ENCODE measurements at places on chromosomes 13 and 19. TPM values are rescaled to one million over a fixed set of nuclear protein-coding genes. Genes with fewer than 3 reads are reported as not detected.

DNA sequence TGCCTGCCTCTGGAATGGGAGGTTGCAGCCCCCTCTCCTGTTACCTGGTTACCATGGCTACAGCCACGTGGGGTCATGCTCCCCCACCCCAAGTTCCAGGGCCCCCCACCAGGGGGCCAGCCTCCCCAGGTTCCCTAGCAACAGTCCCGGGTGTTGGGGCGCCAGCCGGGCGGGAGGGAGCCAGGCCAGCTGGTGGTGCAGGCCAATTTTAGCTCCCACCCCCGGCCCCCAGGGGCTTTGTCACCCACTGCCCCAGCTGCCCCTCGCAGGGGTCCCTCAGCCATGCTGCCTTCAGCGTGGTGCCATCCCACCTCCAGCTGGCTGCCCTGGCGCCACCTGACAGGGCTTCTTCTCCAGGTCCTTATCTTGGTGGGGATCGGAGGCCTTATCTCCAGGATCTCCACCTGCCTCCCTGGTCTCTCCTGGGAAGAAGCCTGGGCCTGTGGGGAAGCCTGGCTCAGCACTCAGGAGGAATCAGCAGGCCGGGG lies 3.0 kb downstream of the MARK4 start:
- H3K27ac ChIP-seq = no peak overlapping the region
- H3K4me3 ChIP-seq = no peak overlapping the region
- H3K4me1 ChIP-seq = peaks cover 60% of the 10 kb centered on the region

GRCh38 chr19:47109541-47110375 lies 3.8 kb downstream of the ZC3H4 start:
- DNase-seq = peak; percentile 78
- peak overlapping the region; percentile 100 for H3K27ac ChIP-seq
- H3K27me3 ChIP-seq = no peaks in the 10 kb centered on the region
- H3K4me3 ChIP-seq = peak overlapping the region; percentile 81

- H3K27ac ChIP-seq = no peak overlapping the region
- no peaks in the 10 kb centered on the region for H3K4me1 ChIP-seq
- H3K27me3 ChIP-seq = no peaks in the 10 kb centered on the region
- H3K4me3 ChIP-seq = no peak overlapping the region
Measured at GRCh38 chr13:22086597-22087330, 415.9 kb downstream of the FGF9 start.

GRCh38 chr13:21033856-21034602 lies 27.4 kb downstream of the LATS2 start:
- DNase-seq = no peak
- H3K4me1 ChIP-seq = peaks cover 34% of the 10 kb centered on the region
- no peaks in the 10 kb centered on the region for H3K27me3 ChIP-seq
- no peaks in the 10 kb centered on the region for H3K36me3 ChIP-seq
- H3K27ac ChIP-seq = peak overlapping the region; percentile 56

DNA sequence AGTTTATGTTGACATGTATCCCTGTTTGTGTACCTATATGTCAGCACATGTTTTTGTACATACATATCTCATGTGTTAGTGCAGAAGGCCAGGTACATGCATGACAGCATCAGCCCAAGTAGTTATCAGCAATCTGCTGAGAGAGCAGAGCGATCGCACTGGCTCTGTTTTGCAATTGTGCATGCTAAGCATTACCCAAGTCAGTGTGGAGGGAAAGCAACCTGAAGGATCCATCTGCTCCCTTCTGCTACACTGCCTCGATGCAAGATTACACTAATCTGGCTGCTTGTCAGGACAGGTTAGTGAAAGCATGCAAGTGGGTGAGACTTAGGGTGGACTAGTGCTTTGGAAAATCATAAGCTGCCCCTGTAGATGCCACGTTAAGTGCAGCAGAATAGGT lies 211.8 kb downstream of the PCCA start:
- no peak for DNase-seq
- no peak overlapping the region for H3K4me3 ChIP-seq
- H3K36me3 ChIP-seq = no peaks in the 10 kb centered on the region
- H3K4me1 ChIP-seq = no peaks in the 10 kb centered on the region
- H3K27ac ChIP-seq = no peak overlapping the region

- H3K36me3 ChIP-seq = no peaks in the 10 kb centered on the region
- no peak overlapping the region for H3K27ac ChIP-seq
- DNase-seq = no peak
- H3K27me3 ChIP-seq = no peaks in the 10 kb centered on the region
- H3K4me1 ChIP-seq = no peaks in the 10 kb centered on the region
Measured at GRCh38 chr13:25478186-25478585, 106.4 kb downstream of the ATP8A2 start.

DNA sequence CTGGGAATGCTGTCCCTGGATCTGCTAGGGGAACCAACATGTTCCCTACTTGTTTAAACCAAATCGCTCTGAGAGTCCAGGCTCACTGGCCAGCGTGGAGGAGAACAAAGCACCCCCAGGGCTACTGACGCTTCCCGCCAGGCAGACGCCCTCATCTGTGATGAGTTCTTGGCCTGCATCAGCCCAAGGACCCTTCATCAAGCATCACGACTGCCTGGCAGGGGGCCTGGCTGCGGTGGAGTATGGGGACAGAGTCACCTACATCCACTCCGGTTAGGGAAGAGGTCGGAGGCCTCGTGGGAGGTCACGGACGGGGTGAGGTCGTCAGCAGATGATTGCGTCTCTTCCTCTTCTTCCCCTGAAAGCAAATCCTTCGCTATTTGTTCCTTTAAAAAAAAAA lies 17.7 kb downstream of the MIER2 start:
- H3K27ac ChIP-seq = no peak overlapping the region
- no peak for DNase-seq
- H3K4me1 ChIP-seq = no peaks in the 10 kb centered on the region
- no peaks in the 10 kb centered on the region for H3K27me3 ChIP-seq
- no peak overlapping the region for H3K4me3 ChIP-seq

MISP gene
- not detected for total RNA-seq

IRGQ gene
- total RNA-seq = 20.9 TPM
